ENCODE measurements at places on chromosomes 12 and 14.

DNA sequence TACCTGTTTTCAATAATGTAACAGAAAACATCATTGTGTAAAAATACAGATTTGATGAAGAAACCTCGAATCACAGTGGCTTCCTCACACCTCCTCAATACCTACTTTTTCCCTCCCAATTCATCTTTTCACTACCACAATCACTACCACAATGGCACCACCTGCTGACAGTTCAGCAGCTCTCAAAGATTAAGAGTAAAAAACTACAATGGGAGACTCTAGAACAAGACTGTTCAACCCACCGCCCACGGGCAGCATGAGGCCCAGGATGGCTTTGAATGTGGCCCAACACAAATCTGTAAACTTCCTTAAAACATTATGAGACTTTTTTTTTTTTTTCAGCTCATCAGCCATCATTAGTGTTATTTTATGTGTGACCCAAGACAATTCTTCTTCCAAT is 15.2 kb downstream of the MED6 start:
- peak; percentile 4 for DNase-seq

- DNase-seq: no peak
These were observed 3.0 kb downstream of the PACS2 start for GRCh38 chr14:105317546-105317945.

DNA sequence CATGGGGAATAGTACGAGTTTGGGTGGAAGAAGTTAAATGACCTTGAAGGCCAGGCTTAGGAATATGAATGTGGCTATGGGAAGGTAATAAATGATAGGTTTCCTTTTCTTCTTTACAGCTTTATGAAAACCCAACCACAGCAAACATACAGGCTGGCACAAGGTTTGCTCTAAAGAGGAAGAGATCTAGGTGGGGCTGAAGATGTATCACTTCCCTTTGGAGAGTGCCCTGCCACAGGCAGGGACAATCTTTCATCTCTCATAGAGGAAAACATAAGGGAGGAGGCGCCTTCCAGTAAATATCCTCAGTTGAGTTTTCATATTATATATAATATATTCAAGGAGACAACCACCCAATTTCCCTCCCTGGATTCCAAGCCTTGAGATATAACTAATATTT is 72.9 kb upstream of the FRMD6 start:
- no peak for DNase-seq

DNA sequence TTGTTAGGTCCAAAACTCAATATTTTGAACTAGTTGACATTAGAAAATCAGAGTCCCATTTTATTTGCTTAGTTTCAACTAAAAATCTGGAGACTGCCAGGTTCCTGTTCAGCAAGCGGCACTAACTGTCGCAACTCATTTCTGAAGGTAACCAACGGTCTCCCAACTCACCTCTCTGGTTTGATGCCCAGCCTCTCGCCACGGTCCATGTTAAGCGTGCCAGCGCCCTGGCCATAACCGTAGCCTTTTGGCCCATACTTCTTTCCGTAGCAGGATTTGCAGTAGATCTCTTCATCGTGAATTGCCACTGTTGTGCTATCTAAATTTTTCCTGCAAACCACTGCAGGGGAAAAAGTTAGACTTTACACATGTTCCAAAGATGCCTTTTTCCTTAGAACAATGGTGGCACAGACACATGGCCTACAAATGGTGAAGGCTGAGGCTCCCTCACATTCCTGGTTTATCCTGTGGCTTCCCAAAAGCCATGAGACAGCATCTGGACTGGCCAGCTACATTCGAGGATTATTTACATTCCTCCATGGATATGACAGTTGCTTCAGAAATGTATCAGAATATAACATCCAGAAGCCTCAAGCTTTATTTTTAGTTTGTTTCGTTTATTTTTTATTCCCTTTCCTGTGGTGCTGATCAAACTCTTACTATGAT is 15.7 kb downstream of the CSRP2 start:
- DNase-seq: no peak
